ENCODE measurements at places on chromosomes 6 and 20. TPM values are rescaled to one million over a fixed set of nuclear protein-coding genes. Genes with fewer than 3 reads are reported as not detected.

The BANF2 gene
- total RNA-seq: not detected

The FAM120B gene
- total RNA-seq: 30.3 TPM

The VSX1 gene
- total RNA-seq: not detected

The C4B gene
- total RNA-seq: 2.3 TPM

The SLC22A23 gene
- total RNA-seq: 6.2 TPM

The NHLRC1 gene
- 3.8 TPM for total RNA-seq

GRCh38 chr6:149050160-149050559 lies 267.4 kb upstream of the TAB2 start:
- H3K36me3 ChIP-seq: no peaks in the 10 kb centered on the region
- H3K4me1 ChIP-seq: no peaks in the 10 kb centered on the region
- DNase-seq: no peak
- no peak overlapping the region for H3K4me3 ChIP-seq
- no peak overlapping the region for H3K27ac ChIP-seq

DNA sequence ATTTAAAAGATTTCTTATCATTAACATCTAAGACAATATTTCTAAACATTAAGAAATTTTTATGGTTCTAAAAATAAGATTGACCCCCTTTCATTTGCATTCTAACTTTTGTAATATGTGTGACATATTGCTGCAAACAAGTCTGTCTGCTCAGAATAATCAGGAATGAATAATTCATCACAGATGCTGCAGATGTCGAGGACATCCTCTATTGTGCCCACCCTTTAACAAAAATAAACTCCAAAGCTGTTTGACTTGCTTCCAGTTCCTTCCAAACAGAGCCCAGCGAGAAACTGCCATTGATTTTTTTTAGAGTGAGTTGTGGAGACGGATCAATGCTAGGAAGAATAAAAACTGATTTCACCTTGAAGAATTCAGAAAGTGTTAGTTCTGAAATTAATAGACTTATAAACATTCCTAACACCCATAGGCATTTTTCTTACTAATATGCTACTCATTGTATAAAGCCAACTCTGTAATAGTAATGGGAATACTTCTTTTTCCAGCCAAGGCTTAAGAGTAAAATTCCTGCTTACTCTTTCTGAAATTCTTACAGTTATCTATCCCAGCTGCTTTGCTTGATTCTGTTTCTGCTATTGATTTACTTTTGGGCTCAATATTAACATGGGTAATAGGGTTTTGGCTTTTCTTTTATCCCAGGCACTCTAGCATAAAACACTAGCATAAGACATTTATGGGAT lies 244.8 kb upstream of the FAM83B start:
- no peak for DNase-seq
- H3K4me3 ChIP-seq: no peak overlapping the region
- no peaks in the 10 kb centered on the region for H3K36me3 ChIP-seq
- H3K27me3 ChIP-seq: no peaks in the 10 kb centered on the region

DNA sequence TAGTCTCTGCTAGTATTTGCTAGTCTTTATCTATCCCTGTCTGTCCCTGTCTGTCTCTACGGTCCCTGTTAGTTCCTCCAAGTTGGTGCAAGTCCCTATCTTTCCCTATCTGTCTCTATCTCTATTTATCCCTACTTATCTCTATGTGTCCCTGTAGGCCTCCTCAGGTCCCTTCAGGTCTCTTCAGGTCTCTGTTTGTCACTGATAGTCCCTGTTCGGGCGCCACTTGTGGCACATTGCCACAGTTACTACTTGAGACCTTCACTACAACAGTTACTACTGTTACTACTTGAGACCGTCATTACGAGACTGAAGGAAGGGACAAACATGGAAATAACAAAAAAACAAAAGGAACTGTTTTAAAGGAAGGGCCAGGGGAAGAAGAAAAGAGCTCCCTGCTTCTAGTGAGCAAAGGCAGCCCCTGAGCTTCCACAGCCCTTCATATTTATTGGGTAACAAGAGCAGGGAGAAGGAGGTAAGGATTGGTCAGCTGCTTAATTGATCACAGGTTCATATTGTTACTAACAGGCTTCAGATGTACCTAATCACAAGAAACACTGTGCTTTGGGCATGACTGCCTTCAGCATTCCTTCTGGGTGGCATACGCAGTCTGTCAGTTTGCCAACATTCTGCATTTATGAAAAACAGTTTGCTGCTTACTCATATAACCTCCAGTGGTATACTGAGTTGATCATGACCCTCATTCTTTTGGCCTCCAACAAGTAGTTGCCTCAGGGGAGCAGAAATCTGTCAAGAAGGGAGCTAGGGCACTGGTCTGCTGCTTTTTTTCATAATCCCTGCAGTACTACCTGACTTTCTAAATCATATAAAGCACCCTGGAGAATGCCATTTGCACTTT lies 8.4 kb downstream of the EPB41L2 start:
- no peak overlapping the region for H3K27ac ChIP-seq
- no peak overlapping the region for H3K4me3 ChIP-seq
- peaks cover 17% of the 10 kb centered on the region for H3K4me1 ChIP-seq

GRCh38 chr20:54763366-54763765 lies 288.0 kb downstream of the DOK5 start:
- H3K36me3 ChIP-seq: no peaks in the 10 kb centered on the region
- H3K4me1 ChIP-seq: no peaks in the 10 kb centered on the region
- H3K4me3 ChIP-seq: no peak overlapping the region

- no peaks in the 10 kb centered on the region for H3K27me3 ChIP-seq
- no peaks in the 10 kb centered on the region for H3K4me1 ChIP-seq
- peak; percentile 6 for DNase-seq
These were observed 42.4 kb upstream of the SIRT5 start for GRCh38 chr6:13531956-13532355.

- peaks cover 20% of the 10 kb centered on the region for H3K4me1 ChIP-seq
- no peaks in the 10 kb centered on the region for H3K36me3 ChIP-seq
- DNase-seq: no peak
- no peak overlapping the region for H3K27ac ChIP-seq
- no peak overlapping the region for H3K4me3 ChIP-seq
These were observed 76.1 kb downstream of the SCAND1 start for GRCh38 chr20:35878113-35878625.

DNA sequence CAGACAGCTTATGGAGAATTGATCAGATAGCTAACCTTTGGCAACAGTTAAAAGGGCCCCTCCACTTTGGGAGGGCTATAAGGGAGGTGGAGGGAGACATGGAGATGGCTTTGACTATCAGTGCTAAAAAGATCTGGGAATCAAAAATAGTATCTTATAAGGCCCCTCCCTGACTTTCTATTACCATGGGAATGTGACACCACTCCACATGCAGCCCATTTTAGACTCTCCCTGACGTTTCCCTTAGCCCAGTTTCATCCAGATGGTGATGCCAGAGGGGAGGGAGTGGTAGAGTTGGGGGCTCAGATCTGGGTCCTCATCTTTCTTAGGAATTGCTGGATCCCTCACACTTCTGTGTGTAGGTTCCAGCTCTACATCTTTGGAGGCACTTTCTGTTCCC lies 200.0 kb upstream of the DTNBP1 start:
- no peak overlapping the region for H3K4me3 ChIP-seq
- no peaks in the 10 kb centered on the region for H3K27me3 ChIP-seq
- DNase-seq: no peak
- H3K4me1 ChIP-seq: no peaks in the 10 kb centered on the region
- no peak overlapping the region for H3K27ac ChIP-seq

DNA sequence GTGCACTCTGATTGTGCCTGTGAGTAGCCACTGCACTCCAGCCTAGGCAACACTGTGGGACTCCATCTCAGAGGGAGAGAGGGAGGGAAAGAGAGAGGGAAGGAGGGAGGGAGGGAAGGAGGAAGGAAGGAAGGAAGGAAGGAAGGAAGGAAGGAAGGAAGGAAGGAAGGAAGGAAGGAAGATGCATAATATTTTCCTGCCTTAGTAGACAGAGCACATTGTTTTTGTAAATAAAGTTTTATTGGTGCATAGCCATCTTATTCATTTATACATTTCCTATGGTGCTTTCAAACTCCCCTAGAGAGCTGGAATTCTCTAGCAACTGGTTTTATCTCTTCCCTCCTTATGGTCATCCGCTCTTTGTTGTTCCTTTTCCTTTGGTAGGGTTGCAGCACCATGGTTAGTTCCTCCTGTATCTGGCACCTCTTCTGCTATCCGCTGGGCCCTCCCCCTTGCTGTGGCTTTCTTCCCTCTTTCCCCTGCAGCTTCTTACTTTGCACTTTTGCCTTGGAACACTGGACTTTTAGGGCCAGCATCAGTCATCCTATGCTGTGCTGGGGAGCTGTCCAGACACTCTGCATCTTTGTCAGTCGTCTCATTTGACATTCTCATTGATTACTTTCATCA lies 20.2 kb downstream of the GPR6 start:
- no peak overlapping the region for H3K27ac ChIP-seq
- no peaks in the 10 kb centered on the region for H3K4me1 ChIP-seq
- no peak overlapping the region for H3K4me3 ChIP-seq
- H3K36me3 ChIP-seq: no peaks in the 10 kb centered on the region
- H3K27me3 ChIP-seq: peaks cover 10% of the 10 kb centered on the region

DNA sequence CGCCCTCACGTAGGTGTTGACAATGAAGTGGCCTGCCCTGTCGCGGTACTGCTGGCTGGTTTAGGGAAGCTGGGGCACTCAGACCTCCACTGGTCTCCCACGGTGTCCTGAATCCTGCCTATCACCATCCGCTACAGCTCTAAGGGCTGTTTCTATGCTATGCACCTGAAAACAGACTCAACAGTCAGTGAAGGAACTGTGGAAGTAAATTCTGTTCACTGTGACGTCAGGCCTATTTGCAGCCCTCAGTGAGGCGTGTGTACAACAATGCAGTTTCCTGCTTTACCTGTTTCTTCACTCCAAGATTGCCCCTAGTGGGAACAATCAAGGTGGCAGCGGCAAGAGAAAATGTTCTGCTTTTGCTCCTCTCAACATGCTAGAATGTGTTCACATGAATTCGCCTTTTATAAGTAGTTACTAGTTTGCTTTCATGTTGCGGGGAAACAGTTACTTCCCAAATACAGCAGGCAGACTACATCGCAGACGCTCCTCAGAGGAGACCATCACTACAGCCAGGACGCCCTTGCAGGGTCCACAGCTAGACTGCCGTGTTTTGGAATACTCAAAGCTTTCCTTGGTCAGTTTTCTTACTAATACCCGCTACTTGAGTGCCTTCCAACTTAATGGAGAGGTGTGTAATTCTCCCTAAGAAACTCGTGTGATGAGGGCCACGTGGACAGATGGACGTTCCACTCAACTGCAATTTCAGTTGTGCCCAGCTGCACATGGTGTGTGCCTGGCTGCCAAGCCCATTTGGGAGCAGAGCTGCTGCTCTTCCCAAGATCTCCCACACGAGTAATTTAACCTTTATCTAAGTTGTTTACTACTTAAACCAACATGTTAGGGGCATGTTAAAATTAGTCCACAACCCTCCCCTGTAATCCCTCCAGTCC lies 25.4 kb downstream of the DIDO1 start:
- H3K36me3 ChIP-seq: peaks cover 64% of the 10 kb centered on the region
- H3K4me1 ChIP-seq: peaks cover 16% of the 10 kb centered on the region
- no peak overlapping the region for H3K4me3 ChIP-seq
- DNase-seq: no peak

DNA sequence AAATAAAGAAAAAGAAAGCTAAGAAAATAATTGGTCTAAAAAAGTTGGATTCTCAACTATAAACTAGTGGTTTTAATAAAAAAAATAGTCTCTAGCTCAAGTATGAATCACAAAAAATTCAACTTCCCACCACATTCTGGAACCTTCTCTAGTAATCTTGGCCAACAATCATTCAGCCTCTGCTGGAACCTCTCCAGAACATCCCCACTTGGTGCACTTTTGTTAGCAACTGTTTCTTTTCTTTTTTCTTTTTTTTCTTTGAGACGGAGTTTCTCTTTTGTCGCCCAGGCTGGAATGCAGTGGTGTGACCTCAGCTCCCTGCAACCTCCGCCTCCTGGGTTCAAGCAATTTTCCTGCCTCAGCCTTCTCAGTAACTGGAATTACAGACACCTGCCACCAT lies 35.7 kb downstream of the TXLNB start:
- no peak for DNase-seq
- no peaks in the 10 kb centered on the region for H3K27me3 ChIP-seq
- no peak overlapping the region for H3K4me3 ChIP-seq
- H3K4me1 ChIP-seq: no peaks in the 10 kb centered on the region
- H3K36me3 ChIP-seq: no peaks in the 10 kb centered on the region

DNA sequence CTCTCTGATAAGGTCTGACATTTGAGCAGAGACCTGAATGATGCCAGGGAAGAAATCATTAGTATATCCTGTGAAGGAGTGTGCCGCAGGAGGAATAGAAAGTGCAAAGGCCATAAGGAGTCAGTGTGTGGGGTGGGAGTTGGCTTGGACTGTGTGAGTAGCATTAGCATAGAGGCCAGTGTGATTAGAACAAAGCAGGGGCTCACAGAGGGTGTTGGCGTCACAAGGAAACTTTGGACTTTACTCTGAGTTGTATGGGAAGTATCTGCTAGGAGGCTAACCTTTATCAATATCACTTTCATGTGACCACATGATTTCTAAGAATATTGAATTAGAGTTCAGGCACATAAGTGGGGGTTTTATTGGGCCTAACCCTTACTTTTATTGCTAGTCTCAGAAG lies 12.1 kb downstream of the TMEM200A start:
- no peak for DNase-seq
- no peak overlapping the region for H3K27ac ChIP-seq
- H3K4me1 ChIP-seq: no peaks in the 10 kb centered on the region
- no peak overlapping the region for H3K4me3 ChIP-seq

GRCh38 chr6:29641430-29642148 lies 8.6 kb upstream of the GABBR1 start:
- no peaks in the 10 kb centered on the region for H3K27me3 ChIP-seq
- H3K27ac ChIP-seq: no peak overlapping the region
- DNase-seq: no peak
- H3K36me3 ChIP-seq: no peaks in the 10 kb centered on the region
- no peaks in the 10 kb centered on the region for H3K4me1 ChIP-seq

DNA sequence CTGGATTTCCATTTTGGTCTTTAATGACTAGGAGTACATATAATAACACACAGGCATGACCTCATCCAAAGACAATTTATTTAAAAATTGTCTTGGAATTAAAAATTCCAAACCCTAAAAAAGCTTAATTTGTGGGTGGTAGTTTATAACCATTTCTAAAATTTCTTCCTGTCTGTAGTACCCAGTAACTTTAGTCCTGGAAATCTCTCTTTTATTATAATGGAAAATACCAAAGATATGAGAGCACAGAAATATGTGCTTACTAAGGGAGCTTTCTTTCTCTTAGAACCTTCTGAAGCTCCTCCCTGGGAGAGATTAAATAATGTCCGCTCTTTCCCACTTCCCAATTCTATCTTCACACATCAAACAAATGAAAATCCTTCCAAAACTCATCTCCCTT lies 70.5 kb upstream of the PRL start:
- H3K27ac ChIP-seq: no peak overlapping the region
- H3K4me1 ChIP-seq: no peaks in the 10 kb centered on the region
- no peaks in the 10 kb centered on the region for H3K36me3 ChIP-seq
- DNase-seq: no peak
- H3K4me3 ChIP-seq: no peak overlapping the region

Measured in A673 (cell line).